ENCODE measurements at places on chromosomes 5 and 9.

- DNase-seq: no peak
Observed at GRCh38 chr5:168169791-168170190, 121.7 kb upstream of the WWC1 start.

DNA sequence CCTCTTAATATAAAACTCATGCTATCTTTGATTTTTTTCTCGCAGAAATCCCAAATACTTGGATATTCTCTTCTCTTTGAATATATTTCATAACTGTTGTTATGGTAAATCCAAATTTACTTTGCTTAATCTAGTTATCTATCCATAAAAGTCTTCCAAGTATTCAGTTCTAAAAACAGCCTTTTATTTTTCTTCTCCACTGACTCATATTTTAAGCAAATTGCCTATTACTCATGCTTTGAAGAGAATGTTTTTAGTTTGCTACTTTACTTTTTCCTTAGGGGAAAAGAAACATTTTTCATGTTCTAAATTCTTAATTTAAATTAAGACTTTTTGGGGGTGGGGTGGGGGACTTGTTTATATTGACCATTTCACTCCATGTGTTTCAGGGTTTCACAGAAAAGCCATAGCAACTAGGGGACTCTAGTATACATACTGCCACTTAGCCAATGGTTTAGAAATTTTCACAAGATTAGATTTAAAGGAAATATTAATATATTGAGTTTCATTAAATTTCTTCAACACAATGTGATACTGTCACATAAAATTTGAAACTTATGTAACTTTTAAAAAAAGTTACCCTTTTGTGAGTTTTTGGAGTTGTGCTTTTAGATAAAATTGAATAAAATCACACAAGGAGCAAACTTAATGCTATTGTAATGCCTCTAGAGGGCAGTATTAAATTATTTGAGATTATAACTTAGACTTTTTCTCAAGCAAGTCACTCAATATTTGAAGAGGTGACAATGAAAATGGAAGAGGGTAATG, 545.8 kb upstream of the ARRDC3 start:
- no peak for DNase-seq

GRCh38 chr5:128434993-128435392, 103.1 kb downstream of the FBN2 start:
- DNase-seq: no peak

- DNase-seq: no peak
Observed at GRCh38 chr5:142974409-142974808, 204.2 kb downstream of the ARHGAP26 start.

DNA sequence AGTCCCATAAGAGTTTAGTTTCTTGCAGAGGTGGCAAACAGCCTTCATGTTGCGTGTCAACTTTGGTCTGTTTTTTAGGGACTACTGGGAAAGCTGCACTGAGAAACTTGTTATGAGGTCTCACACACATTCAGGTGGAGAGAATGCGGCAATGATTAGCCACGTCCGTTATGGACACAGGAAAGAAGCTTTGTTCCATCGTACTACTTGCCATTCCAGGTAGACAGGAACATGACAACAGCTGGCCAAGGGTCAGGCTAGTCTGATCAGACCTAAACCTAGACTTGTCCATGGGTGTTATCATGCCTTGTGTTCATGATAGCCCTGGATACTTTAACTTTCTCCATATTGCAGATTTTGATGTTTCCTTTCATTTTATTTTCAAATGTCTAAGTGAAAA, 113.2 kb downstream of the ZNF608 start:
- no peak for DNase-seq

DNA sequence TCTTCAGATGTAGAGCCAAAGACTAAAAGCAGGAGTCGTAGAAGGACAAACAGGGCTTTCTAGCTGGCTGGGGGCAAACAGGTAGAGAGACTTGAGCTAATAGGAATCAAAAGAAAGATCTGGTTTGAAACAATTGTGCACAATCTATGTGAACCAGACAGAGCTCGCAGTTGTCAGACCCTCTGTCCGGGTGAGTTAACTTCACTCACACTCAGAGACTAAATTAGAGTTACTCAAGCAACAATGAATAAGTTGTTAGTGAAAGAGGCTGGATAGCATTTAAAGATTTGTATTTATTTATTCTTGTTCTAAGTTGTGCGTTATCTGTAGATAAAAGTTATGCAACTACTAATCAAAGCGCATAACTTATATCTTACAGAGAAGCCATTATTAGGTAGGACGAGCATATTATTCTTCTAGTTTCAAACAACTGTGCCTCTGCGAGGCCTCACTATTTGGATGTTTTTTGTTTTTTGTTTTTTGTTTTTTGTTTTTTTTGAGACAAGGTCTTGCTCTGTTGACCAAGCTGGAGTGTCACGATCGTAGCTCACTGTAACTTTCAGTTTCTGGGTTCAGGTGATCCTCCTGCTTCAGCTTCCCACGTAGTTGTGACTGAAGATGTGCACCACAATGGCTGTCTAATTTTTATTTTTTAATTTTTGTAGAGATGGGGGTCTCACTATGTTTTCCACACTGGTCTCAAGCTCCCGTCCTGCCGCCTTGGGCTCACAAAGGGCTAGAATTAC, 13.2 kb upstream of the LNPEP start:
- DNase-seq: no peak

DNA sequence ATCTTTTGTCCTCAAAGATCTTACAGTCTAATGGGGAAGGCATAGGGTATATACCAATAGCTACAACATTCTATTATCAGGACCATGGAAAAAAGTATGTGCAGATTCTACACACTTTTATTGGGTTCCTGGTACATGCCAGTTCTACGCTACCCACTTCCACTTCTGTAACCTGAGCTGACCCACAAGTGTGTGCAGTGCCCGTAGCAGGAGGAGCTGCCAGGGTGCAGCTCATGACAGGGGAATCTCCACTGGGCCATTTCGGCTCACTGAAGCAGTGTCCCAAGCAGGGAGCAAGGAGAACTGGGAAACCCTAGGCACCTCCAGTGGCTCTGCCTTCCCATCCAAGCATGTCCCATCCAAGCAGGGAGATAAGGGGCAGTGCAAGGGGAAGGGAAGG, 60.4 kb downstream of the FOXI1 start:
- DNase-seq: no peak

DNA sequence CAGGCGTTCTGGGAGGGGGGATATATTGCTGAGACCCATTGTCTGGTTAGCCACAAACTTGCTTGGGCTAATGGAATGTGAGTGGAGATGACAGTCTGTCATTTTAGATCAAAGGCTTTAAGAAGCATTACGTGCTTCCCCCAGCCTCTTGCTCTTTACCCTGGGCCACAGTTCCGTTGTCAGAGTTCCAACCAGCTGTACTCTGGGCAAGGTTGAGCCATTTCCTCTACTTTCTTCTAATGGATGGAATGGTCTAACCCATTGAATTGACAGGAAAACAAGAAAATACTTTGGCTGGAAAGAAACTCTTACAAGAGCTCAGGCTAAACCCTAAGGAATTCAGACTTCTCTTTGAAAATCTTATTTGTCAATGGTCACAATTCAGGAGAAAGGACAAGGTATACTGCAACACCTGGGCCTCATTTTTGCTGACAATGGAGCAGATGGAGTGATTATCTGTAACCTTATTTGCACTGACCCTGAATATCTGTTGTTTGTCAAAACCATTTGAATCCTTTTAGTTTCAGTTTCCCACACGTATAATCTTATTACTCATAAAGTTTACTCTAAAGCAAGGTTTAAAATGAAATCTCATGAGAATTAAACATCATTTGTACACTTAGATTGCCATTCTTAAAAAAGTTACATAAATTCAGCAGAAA, 231.4 kb downstream of the PDE4D start:
- DNase-seq: no peak

GRCh38 chr9:87535817-87536539, 38.3 kb downstream of the DAPK1 start:
- DNase-seq: no peak

DNA sequence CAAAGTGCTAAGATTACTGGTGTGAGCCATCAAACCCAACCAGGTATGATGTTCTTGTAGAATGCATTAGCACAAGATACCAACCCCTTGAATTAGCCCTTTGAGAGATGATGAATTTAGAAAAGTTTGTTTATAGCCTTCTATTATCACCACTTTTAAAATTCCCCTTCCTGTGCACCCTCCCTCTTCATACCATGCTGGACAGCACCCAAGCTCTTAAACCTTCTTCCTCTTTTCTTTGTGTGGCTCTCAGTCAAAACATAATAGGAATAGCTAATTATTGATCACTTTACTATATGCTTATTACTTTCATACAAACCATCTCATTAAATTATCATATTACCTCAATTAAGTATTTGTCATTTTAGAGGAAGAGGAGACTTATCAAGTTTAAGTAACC, 87.6 kb upstream of the TMED7 start:
- DNase-seq: no peak

- DNase-seq: no peak
Observed at GRCh38 chr9:120362446-120362845, 217.5 kb downstream of the CDK5RAP2 start.

DNA sequence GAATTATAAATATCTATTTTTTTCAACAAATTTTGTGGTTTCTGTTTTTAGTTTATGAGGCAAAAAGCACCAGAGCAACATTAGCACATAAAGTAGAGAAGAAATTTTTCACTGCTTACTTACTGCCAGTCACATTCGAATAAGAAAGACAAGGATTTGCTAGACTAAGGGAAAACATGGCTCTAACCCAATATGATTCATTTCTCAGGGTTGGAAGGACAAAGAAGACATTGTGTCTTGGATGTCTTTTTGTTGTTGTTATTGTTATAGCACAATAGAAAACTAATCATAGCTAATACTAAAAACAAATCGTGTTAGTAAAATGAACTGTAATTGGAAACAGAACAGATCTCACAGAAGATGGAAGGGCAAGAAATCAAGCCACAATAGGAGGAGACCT, 90.9 kb upstream of the SLCO6A1 start:
- DNase-seq: no peak

DNA sequence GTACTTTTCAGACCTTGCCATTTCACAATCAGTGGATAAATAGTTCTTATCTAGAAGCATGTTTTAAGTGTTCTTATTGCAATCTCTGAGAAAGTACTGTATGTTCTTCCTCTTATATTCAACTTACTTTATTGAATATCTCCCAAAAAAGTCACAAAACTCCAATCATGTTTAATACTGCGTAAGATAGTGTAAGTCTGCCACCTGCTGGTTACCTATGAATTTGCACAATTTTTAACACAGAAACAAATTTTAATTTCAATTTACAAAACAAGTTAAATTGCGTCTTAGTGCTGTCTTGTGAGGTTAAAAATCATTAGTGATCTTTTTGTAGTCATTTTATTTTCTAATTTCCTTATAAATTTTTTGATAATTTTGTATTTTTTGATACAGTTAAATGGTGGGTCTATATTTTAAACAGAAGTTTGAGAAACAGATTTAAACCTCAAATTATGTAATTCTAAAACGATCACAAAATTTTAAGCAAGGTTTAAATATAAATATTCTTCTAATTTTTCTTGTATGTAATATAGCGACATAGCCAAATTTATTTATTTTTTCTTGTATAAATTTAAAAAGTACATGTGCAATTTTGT, 115.8 kb downstream of the EMB start:
- no peak for DNase-seq

GRCh38 chr9:90460220-90460619, 182.4 kb downstream of the DIRAS2 start:
- DNase-seq: no peak

- no peak for DNase-seq
Observed at GRCh38 chr5:102421647-102422046, 77.2 kb downstream of the SLCO6A1 start.

DNA sequence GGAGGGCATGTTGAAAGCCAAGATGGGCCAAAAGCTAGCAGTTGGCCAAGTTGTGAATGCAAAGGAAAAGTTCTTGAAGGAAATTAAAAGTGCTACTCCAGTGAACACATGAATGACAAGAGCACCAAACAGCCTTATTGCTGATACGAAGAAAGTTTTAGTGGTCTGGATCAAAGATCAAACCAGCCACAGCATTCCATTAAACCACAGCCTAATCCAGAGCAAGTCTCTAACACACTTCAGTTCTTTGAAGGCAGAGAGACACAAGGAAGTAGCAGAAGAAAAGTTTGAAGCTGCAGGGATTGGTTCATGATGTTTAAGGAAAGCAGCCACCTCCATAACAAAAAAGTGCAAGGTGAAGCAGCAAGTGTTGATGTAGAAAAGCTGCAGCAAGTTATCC, 71.6 kb downstream of the ERCC6L2 start:
- DNase-seq: no peak

DNA sequence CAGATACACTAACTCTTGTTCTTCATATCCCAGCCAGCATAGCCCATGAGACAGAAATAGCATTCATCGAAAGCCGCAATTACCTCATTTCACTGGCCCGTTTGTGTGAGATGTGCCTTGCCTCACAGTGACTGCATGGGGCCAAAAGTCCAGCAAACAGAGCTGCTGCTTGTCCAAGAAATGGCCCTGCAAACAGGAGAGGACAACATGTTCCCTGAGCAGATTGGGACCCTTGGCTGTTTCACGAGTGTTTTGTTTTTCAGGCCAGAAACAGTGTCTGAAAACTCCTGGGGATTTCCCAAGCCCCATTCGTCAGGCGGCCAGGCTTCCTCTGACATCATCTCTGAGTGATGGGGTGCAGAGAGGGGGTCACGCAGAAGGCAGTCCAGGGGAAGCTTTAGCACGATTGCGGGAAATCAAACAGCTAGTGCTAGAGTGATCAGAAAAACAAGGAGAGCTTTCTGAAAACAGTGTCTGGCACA, 503.6 kb upstream of the PAPPA start:
- no peak for DNase-seq

DNA sequence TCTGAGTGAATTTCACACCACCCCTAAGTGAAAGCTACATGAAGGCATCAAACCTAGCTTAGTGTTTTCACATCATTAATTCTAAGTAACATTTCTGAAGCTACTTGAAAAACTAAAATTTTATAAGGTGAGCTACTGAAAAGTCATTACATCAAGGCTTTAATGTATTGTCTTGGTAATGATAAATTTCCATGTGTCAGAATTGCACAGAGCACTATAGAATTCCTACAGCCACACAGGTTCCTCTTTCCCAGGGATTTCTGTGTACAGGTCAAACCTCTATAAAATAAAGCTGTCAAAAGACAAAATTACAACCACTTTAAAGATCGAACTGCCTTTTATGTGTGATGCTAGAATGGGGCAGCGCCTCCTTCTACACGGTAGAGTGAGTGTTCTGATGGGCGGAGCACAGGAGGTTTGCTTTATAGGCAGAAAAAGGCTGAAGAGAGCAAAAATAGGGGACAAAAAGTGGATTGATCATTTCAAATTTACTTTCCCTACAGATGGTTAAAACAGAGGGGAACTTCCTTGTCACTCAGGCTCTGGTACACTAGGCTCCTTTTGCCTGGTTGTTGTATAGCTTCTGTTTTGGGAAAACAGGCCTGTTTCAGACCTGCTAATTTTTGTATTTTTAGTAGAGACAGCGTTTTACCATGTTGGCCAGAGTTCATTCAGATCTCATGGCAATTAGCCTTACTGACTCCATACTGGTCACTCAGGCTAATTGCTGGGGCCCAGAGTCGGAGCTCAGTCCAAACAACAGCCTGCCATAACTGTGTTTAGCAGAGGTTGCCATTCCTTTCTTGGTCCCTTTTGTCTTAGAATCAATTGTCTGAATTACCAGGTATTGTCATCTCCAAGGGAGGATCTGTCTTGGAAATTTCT, 102.5 kb upstream of the BASP1 start:
- no peak for DNase-seq
